ENCODE measurements at places on chromosomes 4 and X.

GRCh38 chr4:152009983-152010709, 249.3 kb upstream of the GATB start:
- DNase-seq: no peak

- no peak for DNase-seq
These were observed 161.2 kb downstream of the STK32B start for GRCh38 chr4:5212255-5213013.

DNA sequence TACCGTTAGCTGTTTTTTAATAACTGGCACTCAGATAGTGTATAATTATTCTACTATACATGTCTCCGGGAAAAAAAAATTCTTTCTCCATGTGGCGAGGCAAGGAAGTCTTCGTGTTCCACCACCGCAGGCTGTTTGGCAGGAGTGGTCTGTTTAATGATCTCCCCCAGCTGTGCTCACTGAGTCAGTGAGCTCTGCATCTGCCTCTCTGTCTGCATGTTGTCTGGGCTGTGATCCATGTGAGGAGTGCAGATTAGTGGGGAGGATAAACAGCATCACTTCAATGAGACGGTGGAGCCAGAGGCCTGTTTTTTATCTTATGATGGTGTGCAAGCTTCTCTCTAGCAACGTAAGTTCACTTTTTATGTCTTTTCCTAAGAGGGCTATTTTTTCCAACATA, 69.8 kb downstream of the RPS3A start:
- DNase-seq: peak; percentile 80

- DNase-seq: no peak
These were observed 62.6 kb downstream of the FAM53A start for GRCh38 chr4:1621526-1621925.

DNA sequence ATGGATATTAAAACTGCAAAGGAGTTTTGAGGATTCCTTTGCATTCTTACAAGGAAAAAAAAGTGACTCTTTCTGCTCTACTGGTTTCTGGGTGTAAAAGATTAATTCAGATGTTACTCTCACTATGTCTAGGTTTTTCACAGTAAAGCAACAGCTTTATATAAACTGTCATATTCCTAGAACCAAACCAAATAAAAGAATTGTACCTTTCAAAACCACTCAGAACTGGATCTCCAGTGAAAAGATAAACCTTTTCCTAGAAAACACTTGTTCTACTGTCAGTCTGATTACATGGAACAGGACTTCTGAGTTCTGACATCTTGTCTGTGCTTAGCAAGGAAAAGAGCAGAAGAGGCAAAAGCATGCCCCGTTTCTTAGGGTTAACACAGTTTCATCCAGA, 5.0 kb upstream of the PPID start:
- DNase-seq: no peak

GRCh38 chr4:110949542-110949941, 326.7 kb upstream of the PITX2 start:
- DNase-seq: no peak

DNA sequence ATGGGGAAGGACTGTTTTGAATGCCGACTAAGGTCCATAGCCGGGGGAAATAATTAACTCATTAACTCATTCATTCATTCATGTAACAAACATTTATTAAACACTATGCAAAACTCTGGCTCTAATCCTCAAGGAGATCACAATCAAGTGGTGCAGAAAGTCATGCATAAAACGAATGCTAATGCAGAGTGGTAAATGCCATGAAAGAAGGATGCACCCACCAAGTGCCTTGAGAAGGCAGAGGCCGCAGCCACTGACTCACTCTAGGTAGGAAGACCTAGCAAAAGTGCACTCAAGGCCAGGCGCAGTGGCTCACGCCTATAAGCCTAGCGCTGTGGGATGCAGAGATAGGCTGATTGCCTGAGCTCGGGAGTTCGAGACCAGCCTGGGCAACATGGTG, 22.9 kb downstream of the SLITRK2 start:
- no peak for DNase-seq

DNA sequence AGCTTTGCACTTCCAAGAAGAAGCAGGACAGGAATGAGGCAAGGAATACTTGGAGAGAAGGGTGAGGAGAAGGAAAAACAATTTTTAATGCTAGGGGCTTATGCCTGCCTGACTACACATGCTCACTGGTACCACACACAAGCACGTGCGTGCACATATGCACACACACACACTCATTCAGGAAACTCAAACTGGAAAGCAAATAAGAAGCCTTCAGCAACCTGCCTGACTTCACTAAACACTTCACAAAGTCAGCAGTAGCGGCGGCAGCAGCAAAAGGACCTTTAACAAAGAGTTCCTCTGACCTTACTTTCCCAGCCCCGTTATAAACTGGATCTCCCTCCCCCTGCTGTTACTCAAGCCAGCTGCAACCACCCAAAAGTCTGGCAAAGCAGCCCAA, 3.3 kb downstream of the ZDHHC9 start:
- DNase-seq: no peak

DNA sequence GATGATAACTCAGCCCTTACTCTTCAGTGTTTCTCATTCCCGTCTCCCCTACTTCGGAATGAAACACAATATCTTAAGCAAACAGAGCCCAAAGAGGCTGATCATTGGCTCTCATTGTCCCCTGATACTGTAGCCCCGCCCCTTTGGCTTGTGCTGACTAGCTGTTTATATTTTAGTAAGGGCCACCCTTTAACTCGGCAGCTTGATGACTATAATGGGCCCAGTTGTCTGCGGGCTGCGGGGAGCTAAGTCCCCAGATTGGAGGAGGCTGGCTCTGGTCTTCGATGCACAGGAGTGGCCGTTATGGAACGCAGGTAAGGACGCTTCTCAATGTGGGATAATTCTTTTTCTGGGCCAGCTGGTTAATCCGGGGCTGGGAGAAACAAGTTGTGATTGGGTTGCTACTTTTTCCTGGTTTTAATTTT, at the start of gene TRIM2:
Gene TRIM2 (plus strand): TSS at position 197 of the 425 bp plus-strand sequence. CDS start 88 bp downstream, at position 285.
- no peak for DNase-seq

DNA sequence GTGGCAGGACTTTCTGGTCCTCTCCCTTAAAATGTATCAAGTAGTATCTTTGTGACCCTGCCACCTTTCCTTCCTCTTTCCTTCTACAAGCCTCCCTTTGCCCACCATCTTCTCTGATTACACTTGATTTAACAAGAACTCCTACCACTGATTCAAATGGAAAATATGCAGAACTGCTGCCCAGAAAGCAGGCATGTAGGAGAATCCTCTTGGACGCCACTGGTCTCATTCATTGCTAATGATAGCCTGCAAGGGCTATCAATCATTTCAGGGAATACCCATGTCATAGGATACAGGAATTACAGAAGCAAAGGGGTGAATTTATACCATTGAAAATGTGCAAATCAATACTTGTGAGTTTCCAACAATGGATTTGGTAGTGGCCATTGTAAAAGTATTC, 294.6 kb upstream of the NRK start:
- no peak for DNase-seq

GRCh38 chr4:39030725-39031124, 1.5 kb downstream of the TMEM156 start:
- no peak for DNase-seq

DNA sequence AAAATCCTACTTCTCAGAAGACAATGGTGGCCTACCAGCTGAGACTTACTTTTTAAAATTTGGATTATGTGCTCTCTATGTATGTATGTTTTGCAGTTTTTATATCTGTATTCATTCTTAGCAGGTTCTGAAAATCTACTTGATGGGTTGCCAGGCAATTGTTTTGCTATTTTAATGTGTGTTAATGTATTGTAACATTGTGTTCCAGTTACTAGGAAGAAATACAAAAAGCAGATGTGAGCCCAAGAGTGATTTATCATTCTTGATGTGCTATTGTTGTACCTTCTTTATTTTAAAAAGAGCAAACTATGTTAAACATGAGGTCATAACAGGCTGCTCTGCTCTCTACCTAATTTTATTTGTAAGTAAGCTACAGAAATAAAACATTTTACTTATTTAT, 81.9 kb downstream of the REPS2 start:
- no peak for DNase-seq

GRCh38 chr4:102843938-102844337, 16.6 kb upstream of the UBE2D3 start:
- DNase-seq: no peak

GRCh38 chrX:39264023-39264422, 462.8 kb downstream of the MID1IP1 start:
- DNase-seq: no peak

DNA sequence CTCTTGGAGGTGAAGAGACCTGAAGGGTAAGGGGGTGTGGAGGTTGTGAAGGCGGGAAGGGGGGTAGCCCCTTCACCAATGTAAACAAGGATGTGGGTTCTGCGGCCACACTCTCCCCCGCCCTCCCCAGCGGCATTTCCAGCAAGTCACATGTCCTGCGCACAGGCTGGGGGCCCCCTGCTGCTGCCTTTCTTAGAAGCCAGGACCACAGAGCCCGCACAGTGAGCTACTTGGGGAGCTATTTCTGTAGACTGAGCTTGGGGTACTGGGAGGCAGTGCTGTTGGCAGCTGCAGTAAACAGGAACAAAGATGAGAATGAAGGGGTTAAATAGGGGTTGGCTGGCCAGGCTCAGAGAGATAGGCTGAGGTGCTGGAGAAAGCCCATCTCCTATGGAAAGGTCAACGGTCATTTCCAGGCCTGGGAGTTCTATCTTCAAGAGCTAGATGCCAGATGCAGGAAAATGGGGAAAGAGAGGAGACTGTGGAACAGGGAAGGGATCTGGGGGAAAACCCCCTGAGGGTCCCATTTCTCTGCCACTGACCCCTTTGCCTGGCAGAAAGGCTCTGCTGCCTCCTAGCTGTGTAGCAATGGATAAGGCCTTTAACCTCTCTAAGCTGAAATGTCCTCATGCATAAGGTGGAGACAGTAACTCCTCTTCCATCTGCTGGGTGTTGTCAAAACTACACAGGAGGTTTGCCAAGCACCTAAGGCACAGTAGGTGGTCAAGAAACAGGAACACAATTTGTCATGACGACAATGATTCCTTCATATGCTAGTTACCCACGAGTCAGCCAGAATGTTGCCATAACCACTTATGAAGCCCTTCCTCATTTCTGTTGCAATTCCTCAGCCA, 18.5 kb upstream of the PIM2 start:
- DNase-seq: no peak

- DNase-seq: no peak
These were observed 241.4 kb upstream of the GALNT7 start for GRCh38 chr4:172927096-172927814.

DNA sequence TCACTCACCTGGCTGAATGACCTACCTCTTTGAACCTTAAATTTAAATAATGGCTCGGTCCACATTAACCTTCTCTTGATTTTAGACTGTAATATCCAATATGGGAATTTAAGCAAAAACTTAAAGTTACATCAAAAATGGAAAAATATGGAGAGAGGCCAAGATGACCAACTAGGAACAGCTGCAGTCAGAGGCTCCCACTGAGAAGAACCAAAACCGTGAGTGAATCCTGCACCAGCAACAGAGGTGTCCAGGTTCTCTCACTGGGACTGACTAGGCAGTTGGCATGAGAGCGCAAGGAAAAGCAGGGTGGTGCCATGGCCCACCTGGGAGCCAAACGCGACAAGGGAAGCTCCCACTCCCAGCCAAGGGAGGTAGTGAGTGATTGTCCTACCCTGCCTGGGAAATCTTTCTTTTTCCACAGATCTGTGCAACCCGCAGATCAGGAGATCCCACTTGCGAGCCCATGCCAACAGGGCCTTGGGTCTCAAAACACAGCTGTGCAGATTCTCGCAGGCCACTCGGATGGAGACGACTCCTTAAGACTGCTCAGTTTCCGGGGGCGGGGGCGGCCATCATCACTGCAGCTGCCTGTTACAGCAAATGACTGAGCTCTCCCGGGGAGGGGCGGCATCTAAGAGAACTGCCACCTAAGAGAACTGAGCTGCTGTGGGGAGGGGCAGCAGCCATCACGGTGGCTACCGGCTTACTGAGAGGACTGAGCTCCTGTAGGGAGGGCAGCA, 343.4 kb downstream of the DMD start:
- no peak for DNase-seq

DNA sequence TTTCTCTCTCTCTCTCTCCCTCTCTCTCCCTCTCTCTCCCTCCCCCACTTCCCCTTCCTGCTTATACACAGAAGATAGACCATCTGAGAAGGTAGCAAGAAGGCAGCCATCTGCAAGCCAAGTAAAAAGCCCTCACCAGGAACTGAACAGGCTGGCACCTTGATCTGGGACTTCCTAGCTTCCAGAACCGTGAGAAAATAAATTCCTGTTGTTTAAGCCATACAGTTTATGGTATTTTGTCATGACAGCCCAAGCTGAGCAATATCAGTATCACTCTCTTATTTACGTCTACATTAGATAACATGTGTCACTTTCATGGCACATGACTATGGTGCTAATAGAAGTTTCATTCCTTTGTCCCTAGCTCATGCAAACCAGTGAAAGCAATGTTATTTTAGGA, 581.1 kb downstream of the INPP4B start:
- DNase-seq: no peak

DNA sequence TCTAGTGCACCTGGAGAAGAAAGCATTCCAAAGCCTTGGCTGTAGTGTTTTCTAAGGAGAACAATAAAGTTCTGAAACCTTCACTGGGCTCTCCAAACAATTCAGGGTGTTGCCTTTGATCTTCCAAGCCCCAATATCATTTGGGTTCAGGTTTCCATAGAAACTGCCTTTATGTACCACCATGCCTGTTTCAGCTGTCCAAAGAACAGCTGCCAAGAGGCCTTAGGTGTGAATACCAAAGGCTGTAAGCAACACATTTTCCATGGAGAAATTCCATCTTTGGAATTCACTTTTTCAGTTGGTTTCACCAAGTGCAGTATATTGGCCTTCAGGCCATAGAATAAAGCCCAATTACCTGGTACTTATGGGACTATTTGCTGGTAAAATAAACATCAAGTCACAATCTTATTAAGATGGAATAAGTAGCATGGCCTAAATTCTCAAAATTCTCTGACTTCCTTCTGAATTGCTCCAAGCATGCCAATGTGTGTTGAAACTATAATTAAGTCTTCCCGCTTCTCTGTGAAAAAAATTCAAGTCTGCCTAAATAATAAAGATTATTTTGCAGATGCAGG, 61.9 kb downstream of the COX18 start:
- DNase-seq: no peak

GRCh38 chr4:15702941-15703403, at the start of gene BST1:
Gene BST1, plus strand, starts transcription at chr4:15703065. Its CDS starts 80 bp downstream, at chr4:15703145.
- DNase-seq: peak; percentile 75

- no peak for DNase-seq
These were observed 80.8 kb upstream of the CLNK start for GRCh38 chr4:10765386-10765785.

DNA sequence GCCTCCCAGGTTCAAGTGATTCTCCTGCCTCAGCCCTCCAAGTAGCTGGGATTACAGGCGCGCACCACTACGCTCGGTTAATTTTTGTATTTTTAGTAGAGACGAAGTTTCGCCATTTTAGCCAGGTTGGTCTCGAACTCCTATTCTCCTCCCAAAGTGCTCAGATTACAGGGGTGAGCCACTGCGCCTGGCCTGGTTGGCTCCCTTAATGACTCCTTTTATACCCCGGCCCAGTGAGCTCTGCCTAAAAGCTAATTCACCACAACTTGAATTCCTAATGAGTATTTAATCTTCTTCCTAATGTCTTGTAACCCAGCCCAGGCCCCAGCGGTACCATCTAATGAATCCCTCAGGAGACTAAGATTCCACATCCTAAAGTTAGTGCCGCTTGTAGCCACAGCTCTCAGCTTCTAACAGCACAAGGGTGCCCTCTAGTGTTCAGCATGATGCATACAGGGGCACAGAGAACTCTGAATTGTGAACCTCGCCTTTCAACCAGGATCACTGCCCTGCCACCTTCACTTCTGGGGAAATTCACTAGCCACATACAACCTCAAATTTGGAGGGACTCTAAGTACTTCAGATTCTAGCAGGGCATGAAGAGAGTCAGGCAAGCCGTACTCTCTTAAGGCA, 89.5 kb downstream of the OR13H1 start:
- DNase-seq: no peak

- DNase-seq: no peak
These were observed 66.7 kb upstream of the PJA1 start for GRCh38 chrX:69231903-69232302.

- DNase-seq: no peak
These were observed 78.7 kb upstream of the PCDH18 start for GRCh38 chr4:137610960-137611359.

Measured in left forelimb (tissue), 1 donor.